KBM-7 (cell line): ENCODE measurements at places on chromosomes 3 and 15.

DNA sequence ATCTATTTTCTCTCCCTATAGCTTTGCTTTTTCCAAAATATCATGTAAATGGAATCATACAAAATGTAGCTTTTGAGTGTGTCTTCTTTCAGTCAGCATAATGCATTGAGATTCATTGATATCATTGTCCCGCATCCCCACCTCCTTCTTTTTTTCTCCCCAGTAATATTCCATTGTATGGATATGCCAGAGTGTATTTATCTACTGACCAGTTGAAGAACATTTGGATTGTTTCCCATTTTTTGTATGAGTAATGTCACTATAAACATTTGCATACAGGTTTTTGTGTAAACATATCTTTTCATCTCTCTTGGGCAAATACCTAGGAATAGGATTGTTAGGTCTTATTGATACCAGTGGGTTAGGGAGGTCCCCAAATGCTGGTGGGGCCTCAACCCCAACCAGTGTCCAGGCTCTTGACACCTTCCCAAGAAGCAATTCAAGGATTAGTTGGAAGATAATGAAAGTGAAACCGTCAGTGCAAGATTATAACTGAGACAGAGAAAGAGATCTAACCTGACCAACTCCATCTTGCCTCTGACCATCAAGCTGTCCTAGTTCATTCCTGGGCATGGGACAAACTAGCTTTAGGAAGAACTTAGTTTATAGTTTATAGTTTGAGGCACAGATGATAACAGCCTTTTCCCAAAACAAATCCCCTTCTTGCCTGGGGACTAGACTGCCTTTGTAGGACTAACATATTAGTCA lies 7.4 kb upstream of the SLC33A1 start:
- no peak for DNase-seq

GRCh38 chr3:81218023-81218422 lies 543.4 kb downstream of the GBE1 start:
- DNase-seq: peak; percentile 5

DNA sequence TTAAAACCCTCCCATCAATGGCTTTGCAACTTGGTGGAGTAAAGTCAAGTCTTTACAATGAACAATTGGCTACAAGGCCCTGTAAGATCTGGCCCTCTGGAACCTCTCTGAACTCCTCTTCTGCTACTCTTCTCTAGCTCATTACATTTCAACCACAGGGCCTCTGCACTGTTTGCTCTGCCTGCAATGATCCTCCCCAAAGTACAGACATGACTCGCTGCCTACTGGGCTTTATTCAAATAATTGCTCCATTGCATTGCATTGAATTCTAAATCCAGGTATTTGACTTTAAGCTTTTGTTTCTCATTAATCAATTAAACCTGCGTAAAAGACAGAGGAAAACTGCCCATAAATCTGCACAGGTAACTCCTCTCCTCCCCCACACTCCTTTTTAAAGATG lies 96.7 kb downstream of the CD47 start:
- DNase-seq: no peak

- DNase-seq: no peak
Observed at GRCh38 chr15:49758856-49759255, 138.0 kb downstream of the DTWD1 start.

DNA sequence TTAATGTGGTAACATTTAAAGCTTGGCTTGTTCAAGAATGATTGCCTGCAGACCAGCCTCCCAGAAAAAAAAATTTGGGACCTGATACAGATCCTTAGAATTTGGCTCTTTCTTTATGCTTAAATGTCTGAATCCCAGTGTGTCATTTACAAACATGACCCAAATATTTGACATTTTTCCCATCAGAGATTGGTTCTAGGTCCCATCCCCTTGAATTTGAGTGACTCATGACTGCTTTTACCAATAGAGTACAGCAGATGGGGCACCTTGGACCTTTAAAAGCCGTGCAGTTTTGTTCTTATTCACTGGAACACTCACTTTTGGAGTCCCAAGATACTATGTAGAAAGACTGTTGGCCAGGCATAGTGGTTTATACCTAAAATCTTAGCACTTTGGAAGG lies 231.6 kb downstream of the ZIC1 start:
- no peak for DNase-seq

GRCh38 chr3:188684276-188684675 lies 487.5 kb upstream of the TPRG1 start:
- DNase-seq: no peak

DNA sequence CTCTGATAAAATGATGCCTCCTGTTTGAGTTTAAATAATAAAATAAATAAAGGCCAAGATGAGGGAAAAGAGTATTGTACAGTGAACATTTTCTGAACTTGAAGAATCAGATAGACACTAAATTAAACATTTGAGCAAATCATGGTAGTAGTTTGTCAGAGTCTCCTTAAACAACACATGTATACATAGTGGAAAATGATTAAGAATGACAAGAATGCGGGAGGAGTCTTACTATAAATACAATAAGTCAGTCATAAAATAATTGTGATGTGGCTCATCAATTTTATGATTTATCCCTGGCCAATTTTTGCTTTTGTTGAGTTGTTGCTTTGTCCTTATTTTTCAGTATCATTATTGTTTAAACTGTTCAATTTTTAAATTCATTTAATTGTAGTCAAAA lies 158.0 kb upstream of the TMC3 start:
- DNase-seq: no peak
